ENCODE measurements at places on chromosomes 7 and 10.

- no peak for DNase-seq
Observed at GRCh38 chr10:4234661-4235060, 449.7 kb upstream of the KLF6 start.

DNA sequence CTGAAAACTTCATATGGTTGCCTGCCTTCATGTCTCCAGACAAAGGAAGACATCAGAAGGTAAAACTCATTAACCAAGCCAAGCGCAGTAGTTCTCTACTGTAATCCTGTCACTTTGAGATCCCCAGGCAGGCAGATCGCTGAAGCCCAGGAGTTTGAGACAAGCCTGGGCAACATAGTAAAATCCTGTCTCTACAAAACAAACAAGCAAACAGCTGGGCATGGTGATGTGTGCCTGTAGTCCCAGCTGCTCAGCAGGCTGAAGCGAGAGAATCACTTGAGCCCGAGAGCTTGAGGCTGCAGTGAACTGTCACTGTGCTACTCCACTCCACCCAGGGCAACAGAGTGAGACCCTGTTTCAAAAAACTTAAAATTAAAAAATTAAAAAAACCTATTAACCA, 467.4 kb upstream of the SORCS1 start:
- no peak for DNase-seq

DNA sequence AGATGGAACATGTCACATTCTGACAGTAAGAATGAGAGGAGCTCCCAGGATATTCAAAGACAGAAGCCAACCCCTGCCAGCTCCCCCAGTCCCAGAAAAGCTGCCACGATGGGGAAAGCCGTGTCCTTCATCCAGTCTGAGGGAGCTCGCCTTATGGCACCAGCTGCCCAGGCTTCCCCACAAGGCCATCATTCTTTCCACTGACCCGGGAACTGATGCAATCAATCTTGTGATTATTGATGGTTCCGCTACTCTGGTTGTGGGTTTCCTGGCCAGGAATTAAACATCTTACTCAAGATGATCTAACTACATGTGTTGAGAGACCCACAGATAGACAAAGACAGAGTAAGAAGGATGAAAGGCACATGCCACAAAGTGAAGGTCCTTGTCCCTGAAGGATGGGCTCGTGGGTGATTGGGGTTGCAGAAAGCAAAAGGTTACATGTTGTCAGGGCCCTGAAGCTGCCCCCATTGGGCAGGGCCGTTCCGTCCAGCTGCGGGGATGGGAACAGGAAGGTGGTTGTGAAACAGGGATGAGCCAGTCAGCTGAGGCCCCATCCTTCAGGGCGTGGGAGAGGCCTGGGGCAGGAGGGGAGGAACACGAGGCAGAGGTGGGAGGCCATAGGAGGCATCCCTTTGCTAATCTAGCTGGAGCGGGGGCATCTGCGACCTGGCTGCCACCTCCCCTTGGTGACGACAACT, 127.6 kb downstream of the OAT start:
- no peak for DNase-seq

GRCh38 chr7:76262683-76263402, 39.6 kb upstream of the HSPB1 start:
- DNase-seq: no peak

DNA sequence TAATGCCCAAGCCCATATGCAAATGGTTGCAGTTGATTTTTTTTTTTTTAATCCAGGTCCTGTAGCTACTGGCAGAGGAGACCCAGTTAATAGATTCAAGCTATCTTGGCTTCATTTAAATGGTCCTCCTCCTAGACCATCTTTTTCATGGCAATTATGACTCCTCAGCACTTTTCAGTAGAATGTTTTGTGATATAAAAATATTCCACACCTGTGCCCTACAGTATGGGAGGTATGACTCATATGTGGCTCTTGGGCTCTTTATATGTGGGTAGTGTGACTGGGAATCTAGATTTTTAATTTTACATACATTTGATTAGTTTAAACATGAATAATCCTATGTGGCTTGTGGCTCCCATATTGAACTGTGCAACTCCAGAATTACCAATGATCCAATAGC, 80.1 kb downstream of the ITGB1 start:
- no peak for DNase-seq

DNA sequence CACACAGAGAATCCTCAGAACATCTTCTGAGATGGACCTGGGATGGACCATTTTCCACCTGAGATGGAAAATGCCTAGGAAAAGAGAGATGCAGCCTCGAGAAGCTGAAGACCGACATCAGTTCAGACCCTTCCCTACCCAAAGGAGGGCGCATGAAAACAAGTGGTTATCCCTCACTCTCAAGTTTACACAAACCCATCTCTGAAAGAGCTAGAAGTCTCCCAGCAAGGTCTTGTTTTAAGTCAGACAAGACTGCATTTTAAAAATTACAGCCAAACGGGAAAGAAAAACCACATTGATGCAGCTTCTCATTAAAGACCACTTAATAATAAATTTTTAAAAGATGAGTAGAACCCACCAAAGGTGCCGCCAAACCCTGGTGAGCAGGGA, 1.3 kb downstream of the RAPGEF5 start:
- no peak for DNase-seq

DNA sequence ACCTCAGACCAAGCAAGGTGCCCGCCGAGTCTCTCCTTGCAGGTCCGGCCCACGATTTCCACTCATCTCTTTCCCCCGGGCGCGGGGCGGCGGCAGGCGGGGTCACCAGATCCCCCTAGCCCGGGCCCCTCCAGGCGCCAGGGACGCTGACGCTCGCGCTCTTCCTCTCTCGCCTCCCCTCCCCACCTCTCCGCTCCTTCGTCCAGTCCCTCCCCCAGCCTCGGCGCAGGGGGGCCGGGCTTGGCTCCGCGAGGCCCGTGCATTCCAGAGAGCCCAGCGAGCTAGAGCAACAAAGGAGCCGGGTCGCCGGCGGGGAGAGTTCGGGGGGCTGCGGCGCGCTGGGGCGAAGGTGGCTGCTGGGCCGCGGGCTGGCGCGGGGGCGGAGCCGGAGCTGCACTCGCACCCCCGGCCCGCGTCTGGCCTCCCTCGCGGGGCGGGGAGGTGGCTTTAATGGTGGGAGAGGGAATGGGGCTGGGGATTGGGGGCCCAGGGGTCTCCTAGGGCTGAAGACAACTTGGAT, at the start of gene SMO:
SMO (plus strand) TSS at position 262 of the 520 bp plus-strand sequence. CDS start 519 bp downstream, outside the sequence.
- DNase-seq: peak; percentile 63

DNA sequence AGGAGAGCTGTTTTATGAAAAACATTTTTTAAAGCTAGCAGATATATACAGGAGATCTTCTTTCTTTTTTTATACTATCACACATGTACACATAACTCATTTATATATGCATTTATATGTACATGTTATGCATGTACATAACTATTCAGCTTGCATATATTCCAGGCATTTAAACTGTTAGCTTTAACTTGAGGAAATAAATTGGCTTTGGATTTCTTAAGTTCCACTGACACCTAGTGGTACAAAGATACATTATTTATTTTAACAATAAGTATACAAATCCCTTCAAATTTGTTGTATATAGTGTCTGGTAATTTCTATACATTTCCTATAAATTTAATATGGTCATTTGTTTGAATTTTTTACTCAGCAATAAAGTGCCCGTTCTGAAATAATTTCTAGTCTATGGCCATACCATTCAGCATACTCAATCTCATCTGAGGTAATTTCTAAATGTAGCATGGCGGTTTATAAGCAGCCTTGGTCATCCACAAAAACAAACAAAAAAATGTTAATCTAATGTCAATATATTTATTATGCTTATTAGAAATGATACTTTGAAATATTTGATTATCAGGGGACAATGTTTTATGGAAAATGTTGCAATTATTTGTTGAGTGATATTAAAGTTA, 11.6 kb downstream of the ZDHHC6 start:
- DNase-seq: no peak

- DNase-seq: no peak
Observed at GRCh38 chr7:45153233-45153632, 4.4 kb upstream of the RAMP3 start.

GRCh38 chr10:88702848-88703597, 3.0 kb upstream of the LIPK start:
- DNase-seq: no peak
